NCI-H524 (cell line): ENCODE measurements at places on chromosomes 12 and 14.

DNA sequence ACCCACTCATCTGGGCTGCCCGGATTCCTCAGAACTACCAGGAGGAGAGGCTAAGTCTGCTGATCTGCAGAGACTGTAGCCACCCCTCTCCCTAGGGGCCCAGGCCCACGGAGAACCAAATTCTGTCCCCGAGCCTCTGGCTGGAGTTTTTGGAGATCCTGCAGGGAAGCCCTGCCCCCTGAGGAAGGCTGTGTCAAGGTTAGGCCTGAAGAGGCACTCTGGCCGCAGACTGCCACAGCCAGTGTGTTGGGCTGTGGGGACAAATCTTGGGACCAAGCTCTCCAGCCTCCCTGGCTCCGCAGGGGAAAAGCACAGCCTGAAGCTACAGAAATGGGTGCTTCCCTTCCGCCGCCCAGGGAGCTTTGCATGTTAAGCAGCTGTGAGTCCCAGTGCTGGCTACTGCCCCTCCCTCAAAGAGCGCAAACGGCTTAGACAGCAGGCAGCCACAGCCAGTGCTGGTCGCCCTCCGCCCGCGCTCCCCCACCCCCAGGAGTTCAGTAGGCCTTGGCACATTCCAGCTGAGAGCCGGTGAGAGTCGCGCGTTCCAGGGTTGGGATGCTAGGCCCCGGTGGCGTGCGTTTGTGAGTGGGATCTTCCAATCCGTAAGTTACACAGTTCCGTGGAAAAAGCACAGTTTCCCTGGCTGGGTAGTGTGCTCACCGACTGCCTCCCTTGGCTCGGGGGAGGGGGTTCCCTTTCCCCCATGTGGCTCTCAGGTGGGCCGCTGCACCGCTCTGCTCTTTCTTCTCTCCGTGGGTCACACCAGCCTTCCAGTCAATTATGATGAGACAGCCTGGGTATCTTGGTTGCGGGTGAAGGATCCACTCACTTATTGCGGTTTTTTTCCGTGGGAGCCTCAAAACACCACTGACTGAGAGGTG is 13.2 kb downstream of the CLEC4E start:
- DNase-seq: no peak

DNA sequence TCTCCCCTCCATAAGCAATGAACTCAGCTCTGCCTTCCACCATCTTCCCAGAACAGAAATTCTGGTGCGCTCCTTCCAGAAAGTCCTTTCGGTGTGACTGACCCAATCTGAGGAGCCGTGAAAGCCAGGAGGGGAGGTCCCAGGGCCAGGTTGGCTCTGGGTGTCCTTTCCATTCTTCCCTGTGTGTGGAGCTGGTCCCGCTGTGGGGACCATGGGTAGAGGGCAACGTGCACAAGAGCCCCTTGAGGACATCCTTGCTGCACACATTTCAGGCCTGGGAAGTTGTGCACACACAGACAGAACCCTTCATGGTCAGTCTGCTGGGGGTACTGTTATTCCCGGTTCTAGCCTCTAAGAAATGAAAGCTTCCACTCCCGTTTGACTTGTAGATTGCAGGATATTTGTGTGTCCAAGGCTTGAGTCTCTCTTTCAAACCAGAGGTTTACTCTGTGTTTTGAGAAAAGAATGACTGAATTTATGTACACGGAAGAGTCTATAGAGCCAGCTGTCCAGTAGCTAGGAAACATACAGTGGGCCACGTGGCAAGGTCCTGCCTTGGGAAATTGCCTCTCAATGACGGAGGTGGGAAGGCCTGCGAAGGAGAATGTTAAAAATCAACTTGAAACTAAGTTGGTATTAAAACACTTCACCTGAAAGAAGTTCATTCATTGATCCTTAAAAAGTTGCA is 10.1 kb downstream of the NFKBIA start:
- DNase-seq: no peak

DNA sequence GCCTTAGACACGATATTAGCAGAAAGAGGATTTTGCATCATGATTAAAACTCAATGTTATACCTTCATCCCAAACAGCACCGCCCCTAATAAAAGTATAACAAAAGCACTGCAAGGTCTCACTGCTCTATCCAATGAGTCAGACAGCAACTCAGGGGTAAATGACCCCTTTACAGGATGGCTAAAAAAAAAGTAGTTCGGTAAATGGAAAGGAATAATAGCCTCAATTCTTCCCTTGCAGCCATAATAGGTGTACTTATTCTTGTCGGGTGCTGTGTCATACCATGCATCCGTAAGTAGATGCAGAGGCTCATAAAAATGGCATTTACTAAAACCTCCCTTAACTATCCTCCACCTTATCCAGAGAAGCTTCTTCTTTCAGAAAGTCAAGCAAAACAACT is 53.9 kb upstream of the AP4S1 start:
- no peak for DNase-seq

DNA sequence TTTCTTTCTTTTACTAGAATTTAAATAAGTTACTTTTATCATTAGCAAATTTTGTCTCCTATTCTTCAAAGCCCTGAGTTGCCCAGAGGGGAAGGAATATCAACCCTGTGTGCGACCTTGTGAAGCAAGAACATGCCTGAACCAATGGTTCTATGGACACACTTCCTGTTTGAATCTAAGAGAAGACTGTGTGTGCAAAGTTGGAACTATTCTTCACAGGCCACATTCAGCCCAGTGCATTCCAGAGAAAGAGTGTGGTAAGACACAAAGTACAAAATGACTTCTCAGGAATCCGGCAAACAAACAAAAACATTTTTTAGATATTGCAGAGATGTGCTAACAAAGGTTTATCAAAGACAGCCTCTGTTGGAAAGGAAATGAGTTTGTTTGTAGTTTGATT is 90.8 kb upstream of the PTPRQ start:
- no peak for DNase-seq

DNA sequence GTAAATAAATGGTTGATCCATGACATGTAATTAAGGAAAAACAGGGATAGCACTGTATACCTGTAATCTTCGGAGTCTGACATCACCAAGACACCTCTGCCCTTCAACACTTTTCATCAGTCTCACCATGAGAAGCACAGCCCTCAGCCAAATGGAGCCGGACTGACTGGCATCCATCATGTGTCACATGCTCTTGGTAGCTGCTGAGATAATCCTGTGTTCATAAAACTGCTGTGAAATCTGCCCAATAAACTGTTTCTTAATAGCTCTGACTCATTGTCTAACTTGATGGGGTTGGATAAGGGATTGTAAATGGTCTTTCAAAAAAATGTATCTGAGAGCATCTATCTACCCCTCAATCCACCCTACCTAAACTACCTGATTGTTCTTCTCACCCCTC is 33.6 kb downstream of the KCNH5 start:
- no peak for DNase-seq

GRCh38 chr12:104723895-104724294 is 234.2 kb downstream of the SLC41A2 start:
- no peak for DNase-seq

DNA sequence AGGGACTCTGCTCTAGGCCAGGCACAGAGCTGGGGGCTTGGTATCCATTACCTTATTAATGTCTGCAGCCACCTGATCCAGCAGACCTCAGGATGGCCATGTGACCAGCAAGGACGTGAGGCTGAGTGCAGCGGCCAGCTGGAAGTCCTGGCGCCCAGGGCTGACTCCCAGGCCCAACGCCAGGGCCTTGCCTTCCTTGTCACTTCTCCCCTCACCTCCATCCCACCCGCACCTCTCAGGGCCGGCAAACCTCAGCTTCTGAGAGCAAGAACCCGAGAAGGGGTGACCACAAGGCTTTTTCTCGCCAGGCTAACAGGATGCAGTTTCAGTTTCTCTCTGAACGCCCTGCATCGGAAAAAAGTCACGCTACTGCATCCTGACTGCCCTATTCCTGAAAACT is 15.4 kb downstream of the RAB35 start:
- no peak for DNase-seq

GRCh38 chr12:114701104-114701414 is 17.1 kb upstream of the TBX3 start:
- DNase-seq: no peak

- DNase-seq: no peak
Observed at GRCh38 chr12:111434680-111435338, 29.1 kb downstream of the SH2B3 start.

DNA sequence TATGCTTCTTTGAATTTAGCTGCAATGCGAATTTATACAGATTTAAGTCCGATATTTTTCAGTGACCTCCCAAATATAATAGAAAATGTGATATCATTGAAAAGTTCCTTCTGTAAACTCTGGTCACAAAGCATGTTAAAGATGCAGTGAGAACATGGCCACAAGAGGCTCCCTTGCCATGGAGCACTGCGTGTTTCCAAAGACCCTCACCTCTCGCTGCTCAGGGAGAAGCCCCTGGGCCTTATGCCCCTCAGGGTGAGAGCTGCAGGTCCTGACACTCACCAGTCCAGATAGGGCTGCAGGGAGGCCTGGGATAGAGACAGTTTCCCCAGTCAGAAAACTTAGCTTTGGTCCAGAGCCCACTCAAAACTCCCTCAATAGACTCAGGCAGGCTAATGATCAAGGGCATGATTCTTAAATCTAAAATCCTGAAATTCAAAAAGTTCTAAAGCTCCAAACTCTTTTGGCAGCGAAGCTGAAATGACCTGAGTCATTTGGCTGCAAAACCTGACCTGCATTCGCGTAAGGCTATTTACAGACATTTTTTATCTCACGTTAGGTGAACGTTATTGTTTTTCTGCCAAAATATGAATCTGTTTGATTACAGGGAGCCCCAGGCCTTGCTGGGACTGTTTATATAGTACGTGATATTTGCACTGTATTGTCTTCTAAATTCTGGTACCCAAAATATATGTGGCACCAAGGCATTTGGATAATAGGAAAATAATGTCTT is 67.8 kb downstream of the CAPZA3 start:
- DNase-seq: no peak
